ENCODE measurements at places on chromosomes 11 and 22.
A peak's percentile ranks its signal among the peaks of the same experiment; 100 is the strongest.

GRCh38 chr11:15821451-15821850 lies 534.9 kb downstream of the SOX6 start:
- DNase-seq = peak; percentile 84

DNA sequence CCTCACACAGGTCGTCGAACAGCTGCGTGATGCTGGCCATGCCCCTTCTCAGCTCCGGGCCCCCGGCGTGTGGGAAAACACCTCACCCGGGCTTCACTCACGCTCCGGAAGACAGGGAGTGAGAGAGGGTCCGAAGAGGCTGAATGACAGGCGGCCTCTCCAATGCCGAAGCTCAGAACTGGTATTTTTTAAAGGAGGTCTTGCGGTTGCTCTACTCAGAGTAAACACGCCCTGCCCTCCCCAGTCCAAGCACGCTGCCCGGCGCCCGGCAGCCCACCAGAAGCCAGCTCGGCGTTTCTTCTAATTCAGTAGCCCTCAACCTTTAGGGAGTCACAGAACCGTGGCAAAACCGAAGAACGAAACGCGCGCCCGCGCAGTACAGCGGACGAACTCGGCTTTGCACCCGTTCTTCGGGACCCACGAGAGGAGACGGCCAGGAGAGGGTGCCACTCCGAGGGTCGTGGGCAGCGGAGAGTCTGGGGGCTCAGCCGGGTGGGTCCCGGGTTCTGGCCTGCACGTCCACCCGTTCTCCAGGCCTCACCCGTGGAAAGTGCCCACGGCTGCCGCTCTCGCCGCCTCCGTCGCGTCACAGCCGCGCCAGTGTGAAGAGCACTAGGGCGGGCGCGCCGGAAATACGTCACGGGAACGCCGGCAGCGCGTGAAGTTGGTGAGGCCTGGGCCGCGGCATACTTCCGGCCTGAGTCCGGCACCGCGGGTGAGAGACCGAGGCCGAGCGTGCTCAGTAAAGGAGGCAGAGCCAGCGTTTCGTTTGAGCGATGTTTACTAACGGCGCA lies at the start of gene TUBGCP6:
Gene TUBGCP6 (minus strand): TSS at position 604 of the 794 bp plus-strand sequence. CDS start 564 bp downstream, at position 40.
- peak; percentile 89 for DNase-seq

DNA sequence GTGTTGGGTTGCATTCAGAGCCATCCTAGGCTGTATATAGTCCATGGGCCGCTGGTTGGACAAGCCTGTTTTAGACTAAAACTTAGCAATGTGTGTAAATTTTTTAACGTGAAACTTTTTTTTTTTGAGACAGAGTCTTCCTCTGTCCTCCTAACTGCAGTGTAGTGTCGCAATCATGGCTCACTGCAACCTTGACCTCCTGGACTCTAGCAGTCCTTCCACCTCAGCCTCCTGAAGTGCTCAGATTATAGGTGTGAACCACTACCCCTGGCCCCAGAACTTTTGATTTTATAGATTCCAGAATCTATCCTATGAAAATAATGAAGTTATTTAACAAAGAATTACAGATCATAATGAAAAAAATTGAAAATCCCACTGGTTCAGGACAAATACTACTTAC lies 29.9 kb upstream of the PANX2 start:
- DNase-seq = peak; percentile 38

- DNase-seq = no peak
Observed at GRCh38 chr11:120786206-120786735, 237.6 kb upstream of the TBCEL start.

- no peak for DNase-seq
Observed at GRCh38 chr22:31901388-31902137, 42.8 kb upstream of the YWHAH start.

DNA sequence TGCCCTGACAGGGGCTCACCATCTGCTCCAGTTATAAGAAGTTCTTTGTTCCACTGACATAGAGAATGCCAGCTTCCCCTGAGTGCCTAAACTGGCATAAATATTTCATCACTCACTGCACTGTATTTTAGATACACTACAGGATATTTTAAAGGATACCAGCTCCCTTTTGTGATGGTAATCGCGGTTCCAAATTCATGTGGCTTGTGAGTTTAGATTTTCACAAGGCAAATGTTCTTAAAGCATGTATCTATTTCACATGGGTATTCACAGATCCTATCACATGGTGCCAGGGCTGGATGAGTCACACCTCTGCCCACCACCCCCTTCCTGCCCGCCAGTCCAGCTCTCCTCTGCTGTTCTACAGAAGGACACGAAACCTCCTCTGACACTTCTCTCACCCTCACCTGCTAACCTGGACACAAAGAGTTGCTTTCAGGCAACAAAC lies 105.5 kb downstream of the KCNC1 start:
- DNase-seq = no peak

GRCh38 chr11:83025267-83025704 lies 46.4 kb downstream of the RAB30 start:
- DNase-seq = peak; percentile 50

DNA sequence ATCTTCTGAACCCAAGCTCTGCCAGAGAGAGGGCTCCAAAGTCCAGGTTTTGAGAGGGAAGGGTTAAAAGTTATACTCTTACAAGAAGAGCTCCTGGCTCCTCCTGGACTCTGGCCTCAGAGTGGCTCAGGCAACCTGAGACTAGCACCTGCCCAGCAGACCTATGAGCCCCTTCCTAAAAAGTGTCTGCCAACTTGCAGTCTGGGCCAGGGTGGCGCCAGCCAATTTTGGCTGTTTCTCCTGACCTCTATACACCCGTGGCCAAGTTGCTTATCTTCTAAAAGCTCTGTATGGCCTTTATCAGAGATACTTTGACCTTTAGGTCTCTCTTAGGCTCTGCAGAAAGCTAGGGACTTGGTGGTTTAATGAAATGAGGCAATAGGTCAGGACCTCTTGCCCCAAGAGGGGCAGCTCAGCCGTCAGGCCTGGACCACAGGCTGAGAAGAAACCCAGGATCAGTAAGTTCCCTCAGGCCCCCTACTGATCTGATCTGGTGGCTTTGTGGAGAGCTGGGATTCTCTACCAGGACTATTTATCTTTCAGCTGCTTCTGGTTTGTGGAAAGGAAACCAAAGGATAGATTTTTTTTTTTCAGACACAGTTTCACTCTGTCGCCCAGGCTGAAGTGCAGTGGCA lies 10.3 kb upstream of the UCP3 start:
- DNase-seq = peak; percentile 22

- no peak for DNase-seq
Observed at GRCh38 chr11:86214710-86215109, 29.8 kb upstream of the EED start.

- no peak for DNase-seq
Observed at GRCh38 chr11:21428796-21429195, 759.4 kb downstream of the NELL1 start.

DNA sequence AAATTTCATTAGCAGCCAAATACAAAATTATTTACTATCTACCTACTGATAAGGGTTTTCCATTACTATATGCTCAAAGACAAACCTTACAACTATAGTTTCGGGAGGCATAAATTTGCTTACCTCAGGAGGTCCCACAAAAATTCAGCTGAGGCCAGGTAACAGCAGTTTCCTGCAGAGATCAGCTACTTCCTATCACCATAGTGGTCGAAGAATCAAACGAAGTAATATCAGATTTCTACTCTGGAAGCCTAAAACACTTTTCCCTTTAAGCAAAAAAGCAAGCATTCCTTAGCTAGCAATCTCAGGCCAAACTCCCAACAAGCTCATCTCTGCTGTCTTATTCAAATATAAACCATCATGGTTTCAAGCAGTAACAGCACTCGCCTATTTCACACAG lies 3.1 kb downstream of the NAP1L4 start:
- DNase-seq = peak; percentile 28

- no peak for DNase-seq
Observed at GRCh38 chr11:1824221-1825038, 10.4 kb upstream of the SYT8 start.

DNA sequence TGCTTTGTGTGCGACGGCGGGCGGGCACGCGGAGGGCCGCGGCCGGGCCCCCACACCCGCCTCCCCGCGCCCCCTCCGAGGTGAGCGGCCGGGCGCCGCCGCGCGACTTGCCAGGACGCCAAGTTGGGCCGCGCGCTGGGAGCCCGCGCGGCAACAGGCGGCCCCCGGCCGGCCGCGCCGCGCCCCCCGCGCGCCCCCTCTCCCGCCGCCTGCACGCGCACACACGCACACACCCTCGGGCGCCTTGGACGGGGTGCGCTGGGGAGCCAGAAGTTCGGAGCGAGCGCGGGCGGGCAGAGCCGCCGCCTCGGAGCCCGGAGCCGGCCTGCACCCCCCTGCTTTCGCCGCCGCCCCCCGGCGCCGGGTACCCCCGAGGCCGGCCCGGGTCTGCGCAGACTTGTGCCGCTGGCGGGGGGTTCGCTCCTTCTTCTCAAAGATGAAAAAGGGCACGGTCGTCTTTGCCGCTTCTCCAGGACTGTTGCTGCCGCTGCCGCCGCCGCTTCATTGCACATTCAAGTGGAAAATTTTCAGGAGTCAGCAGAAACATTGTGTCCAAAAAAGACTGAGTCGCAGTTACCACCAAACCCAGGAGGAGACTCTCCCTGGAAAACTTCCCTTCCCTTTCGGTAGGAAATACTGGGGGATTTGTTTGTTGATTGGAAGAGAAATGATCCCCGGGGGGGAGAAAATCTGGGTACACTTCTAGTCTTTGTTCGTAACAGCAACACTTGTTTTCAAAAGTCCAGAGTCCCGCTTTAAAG lies 895 bp downstream of the TEAD1 start:
- DNase-seq = no peak

DNA sequence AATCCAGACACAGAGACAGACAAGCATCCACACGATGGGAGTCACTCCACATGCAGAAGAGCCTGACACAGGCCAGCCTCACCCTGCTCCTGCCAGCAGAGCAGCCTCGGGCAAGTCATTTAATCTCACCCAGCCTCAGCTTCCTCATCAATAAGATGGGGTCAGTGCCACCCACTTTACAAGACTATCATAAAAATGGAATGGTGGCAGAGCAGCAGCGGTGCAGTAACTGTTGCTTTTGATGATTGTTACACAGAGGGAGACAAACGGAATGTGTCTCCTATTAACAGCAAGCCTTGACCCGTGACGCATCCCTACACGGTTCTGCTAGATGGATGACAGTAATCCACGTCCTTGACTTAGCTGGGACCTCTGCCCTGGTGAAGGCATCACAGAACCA lies 26.0 kb upstream of the ARFGAP3 start:
- no peak for DNase-seq

GRCh38 chr11:66858939-66859685 lies 2.2 kb downstream of the LRFN4 start:
- no peak for DNase-seq

GRCh38 chr22:32794449-32795213 lies 6.9 kb upstream of the TIMP3 start:
- DNase-seq = no peak

DNA sequence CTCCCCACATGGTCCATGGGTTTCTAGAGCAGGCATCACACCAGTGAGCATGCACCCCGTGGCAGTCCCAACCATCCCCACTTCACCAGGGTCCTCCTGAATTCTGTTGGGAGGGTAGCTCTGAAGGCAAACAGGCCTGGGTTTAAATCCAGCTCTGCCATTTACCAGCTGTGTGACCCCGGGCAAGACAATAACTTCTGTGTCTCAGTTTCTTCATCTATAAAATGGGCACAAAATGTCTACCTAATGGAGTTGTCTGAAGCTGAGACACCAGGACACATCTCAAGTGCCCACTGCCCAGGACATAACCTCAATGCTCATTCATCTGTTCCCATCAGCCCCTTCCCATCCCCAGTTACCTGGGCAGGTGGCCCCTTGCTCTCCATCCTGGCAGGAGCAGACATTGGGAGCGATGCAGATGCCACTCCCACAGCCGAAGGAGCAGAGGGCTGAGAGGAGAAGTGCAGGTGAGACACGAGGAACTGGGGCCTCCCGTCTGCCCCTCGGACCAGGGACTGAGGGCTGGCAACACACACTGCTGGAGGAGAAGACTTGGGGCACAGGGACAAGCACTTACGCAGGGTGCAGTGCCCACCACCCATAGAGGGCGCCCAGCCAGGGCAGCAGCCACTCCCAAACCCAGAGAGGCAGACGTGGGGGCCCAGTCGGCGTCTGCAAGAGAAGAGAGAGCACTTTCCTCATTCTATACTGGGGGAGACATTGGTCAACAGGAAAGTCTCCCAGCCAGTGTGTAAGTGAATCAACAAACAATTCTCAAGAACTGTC lies 4.0 kb downstream of the VWCE start:
- no peak for DNase-seq

- DNase-seq = no peak
Observed at GRCh38 chr22:50224071-50224470, 20.8 kb downstream of the TUBGCP6 start.

GRCh38 chr22:27133681-27134314 lies 476.4 kb downstream of the MIAT start:
- DNase-seq = peak; percentile 35

DNA sequence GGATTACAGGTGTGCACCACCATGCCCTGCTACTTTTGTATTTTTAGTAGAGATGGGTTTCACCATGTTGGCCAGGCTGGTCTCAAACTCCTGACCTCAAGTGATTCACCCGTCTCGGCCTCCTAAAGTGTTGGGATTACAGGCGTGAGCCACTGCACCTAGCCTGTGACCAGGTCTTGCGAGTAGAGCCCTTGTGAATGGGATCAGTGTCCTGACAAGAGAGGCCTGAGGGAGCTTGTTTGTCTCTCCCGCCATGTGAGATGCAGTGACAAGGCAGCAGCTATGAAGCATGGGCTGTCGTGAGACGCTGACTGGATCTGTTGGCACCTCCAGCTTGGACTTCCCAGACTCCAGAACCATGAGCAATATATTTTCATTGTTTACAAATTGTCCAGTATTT lies 69.3 kb downstream of the LRRC32 start:
- no peak for DNase-seq

- DNase-seq = no peak
Observed at GRCh38 chr11:86810288-86810687, 9.9 kb downstream of the PRSS23 start.

- DNase-seq = no peak
Observed at GRCh38 chr11:31712851-31713250, 98.3 kb downstream of the PAX6 start.

DNA sequence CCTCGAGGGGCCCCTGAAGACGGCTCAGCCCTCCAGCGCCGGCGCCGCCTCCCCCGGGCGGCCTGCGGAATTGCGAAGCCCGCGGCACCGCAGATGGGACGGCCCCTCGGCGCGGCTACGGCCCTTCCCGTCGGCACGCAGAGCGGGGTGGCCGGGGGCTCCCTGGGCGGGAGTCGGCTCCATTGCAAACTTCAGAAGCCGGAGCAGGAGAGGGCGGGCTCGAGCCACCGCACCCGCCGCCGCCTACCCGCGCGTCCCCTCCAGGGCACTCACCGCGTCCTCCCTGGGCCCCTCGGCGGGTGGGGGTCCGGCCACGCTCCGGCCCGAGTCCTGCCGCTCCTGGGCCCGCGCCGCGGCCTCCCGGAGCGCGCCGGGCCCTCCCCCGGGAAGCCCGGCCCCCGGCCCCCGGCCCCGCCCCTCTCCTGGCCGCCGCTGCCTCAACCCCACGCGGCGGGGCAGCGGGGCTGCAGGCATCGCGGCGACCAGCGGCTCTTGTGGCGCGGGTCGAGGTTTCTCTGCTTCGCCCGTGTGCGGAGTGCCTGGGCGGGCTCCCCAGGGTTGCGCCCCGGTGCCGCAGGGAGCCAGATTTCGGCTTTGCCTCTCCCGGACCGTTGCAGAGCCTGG lies at the start of gene PACSIN3:
Gene PACSIN3 (minus strand): TSS at position 359 of the 624 bp plus-strand sequence. CDS start 3,707 bp downstream, outside the sequence.
- no peak for DNase-seq

GRCh38 chr11:110939471-110939870 lies 227.2 kb upstream of the ARHGAP20 start:
- no peak for DNase-seq

GRCh38 chr11:43377389-43377788 lies 18.7 kb downstream of the TTC17 start:
- no peak for DNase-seq
